PC-3 (cell line): ENCODE measurements at places on chromosomes 7 and 10. TPM values are rescaled to one million over a fixed set of nuclear protein-coding genes. Genes with fewer than 3 reads are reported as not detected.

GRCh38 chr10:122331615-122332446 is 42.7 kb upstream of the PLEKHA1 start:
- H3K4me3 ChIP-seq, result no peak overlapping the region
- H3K27ac ChIP-seq, result no peak overlapping the region
- H3K36me3 ChIP-seq, result no peaks in the 10 kb centered on the region
- no peaks in the 10 kb centered on the region for H3K27me3 ChIP-seq

DNA sequence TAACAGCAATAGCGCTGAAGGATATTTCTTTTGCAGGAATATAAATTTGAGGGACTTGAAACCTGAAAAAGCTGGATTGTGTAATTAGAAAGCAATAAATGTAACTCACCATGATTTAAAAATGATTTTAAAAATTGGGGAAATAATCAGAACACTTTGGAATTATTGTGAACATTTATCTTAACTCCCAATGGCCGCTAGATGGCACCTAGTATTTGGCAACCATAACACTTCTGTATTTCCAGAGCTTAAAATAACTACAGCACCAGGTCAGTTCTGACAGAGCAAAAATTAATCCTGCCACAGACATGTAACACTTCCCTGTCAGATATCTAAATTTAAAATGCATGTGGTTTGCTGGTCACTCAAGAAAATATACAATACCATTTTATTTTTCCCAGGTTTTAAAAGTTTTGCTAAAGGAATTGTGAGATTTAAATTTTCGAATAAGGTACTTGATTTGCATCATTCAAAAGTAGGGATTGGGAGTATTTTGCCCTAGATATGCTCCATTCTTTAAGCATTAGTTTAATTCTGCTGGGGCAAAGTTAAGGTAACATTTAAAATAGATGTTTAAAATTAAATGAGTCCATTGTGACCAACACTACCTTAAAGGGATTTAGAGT is 144.5 kb downstream of the PPP1R3A start:
- no peak overlapping the region for H3K27ac ChIP-seq
- no peaks in the 10 kb centered on the region for H3K36me3 ChIP-seq

DNA sequence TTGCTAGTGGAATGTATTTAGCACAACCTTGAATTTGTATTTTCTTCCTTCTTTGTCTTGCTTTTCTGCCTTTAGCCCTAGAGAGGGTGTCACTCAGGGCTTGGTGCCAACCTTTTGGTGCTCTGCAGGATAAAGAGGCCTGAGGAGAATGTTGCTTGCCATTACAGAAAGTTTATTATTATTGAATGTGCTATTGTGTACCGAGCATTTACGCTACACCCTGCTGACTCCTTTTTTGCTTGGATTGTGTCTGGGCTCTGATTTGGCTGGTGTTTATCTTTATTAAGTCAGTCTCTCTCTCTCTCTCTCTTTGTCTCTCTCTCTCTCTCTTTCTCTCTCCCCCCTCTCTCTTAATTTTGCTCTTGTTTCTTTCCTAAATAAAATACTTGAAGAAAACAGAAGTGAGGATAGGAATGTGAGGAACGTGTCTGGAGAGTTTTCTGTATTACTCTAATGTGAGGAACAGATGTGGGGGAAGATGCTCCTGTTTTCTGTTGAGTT is 284.4 kb upstream of the PHYHIPL start:
- H3K27ac ChIP-seq, result no peak overlapping the region
- no peak overlapping the region for H3K4me3 ChIP-seq
- H3K4me1 ChIP-seq, result peaks cover 6% of the 10 kb centered on the region; the same call in 1 of the 2 replicates
- no peak for DNase-seq
- H3K27me3 ChIP-seq, result no peaks in the 10 kb centered on the region

- no peaks in the 10 kb centered on the region for H3K36me3 ChIP-seq
- no peak overlapping the region for H3K27ac ChIP-seq
- H3K4me1 ChIP-seq, result no peaks in the 10 kb centered on the region
- DNase-seq, result no peak
- no peak overlapping the region for H3K4me3 ChIP-seq
- no peaks in the 10 kb centered on the region for H3K27me3 ChIP-seq
Observed at GRCh38 chr7:136251826-136252225, 274.7 kb upstream of the MTPN start.

The PRPS1L1 gene
- total RNA-seq, result not detected in 2 replicates
